ENCODE measurements at places on chromosomes 1 and 21. TPM values are rescaled to one million over a fixed set of nuclear protein-coding genes. Genes with fewer than 3 reads are reported as not detected.

DNA sequence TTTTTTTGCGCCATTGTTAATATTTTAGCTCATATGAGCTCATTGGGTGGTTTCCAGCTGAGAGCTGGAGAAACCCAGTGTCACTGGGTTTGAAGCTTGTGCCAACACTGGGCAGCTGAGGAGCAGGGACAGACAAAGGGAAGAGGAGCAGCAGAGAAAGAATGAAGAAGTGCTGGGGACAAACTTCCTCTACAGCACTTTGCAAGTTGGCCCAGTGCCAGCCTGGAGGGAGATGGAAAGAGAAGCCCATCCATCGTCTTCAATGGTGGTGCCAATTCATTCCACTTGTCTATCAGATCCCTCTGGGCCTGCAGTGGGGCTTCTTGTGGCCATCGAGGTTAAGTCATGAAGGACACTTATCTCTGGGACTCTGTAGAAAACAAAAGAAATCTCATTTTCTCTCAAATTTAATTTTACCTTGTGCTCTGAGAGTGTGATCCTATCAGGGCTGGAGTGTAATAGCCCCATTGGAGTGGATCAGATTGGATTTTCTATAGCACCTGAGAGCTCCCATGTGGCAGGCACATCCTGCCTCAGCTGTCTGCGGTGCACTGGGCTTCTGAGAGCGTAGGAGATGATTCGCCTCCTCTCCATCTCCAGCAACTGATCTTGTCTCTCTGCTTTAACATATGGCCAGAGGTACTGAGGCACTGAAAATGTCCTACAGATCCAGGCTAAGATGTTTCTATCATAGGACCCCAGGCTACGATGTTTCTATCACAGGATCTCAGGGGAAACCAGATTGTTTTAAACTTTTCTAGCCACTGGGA is 114.7 kb downstream of the TNR start:
- H3K36me3 ChIP-seq, result no peaks in the 10 kb centered on the region
- no peak overlapping the region for H3K4me3 ChIP-seq

CCDC185 gene
- total RNA-seq, result not detected

GRCh38 chr21:29261555-29262540 is 36.9 kb upstream of the BACH1 start:
- H3K4me3 ChIP-seq, result no peak overlapping the region
- no peak overlapping the region for H3K27ac ChIP-seq
- no peaks in the 10 kb centered on the region for H3K27me3 ChIP-seq

C2CD4D gene
- total RNA-seq, result not detected

DMBX1 gene
- not detected for total RNA-seq

GRCh38 chr1:245965398-245965797 is 541.7 kb downstream of the SMYD3 start:
- no peak for DNase-seq
- H3K27me3 ChIP-seq, result no peaks in the 10 kb centered on the region
- no peaks in the 10 kb centered on the region for H3K36me3 ChIP-seq
- no peak overlapping the region for H3K4me3 ChIP-seq
